ENCODE measurements at places on chromosomes 7 and 10.

DNA sequence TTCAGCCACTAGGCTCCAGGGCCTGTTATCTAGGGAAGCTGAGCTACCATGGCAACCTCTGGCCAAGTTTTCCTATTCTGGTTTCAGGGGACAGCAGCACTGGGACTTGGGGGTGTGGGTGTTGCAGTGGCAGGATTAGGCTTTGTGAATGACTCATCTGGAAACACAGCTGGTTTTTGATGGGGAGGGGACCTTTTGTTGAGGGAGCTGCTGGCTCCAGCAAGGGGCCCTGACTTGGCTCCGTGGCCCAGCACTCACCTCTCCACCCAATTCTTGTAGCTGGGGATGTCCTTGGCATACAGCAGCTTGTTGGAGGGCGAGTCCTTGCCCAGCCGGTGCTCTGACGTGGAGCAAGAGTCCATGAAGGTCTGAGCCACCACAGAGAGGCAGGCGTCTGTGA, 435.9 kb downstream of the PLXNA4 start:
- no peak for DNase-seq

GRCh38 chr10:68423522-68423921, 16.4 kb upstream of the RUFY2 start:
- no peak for DNase-seq

- DNase-seq = no peak
These were observed 128.5 kb downstream of the INHBA start for GRCh38 chr7:41574377-41574776.

DNA sequence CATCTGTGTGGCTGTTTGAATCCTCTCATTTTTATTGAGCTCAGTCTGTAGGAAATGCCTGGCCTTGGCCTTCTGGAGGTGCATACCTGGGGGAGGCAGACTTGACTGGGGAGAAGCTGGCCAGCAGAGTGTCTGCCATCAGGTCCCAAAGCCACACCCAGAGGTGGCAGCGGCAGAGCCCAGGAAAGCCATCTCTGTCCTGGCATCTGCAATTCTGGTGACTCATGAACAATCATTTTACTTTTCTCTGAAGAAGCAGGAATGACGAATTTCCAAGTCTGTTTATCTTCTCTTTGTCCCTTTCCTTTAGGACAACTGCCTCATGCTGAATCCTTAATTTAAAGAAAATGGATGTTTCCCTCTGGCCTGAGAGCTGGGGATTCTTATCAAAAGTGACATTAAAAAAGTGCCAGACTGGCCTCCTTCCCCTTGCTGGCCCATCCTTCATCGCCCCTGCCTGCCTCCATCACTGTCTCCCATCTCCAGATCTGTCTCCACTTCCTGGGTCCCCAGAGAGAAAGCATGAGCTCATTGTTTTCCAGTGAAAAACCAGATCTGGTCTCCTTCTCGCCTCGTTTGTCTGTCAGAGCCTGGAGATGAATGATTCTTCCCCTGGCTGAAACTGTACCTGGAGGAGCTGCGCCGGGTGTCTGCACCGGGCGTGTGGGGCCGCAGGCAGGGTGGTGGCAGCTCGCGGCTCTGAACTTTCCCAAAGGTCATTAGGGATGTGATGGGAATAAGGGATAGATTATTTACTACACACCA, 124.5 kb downstream of the TMEM178B start:
- DNase-seq = no peak

DNA sequence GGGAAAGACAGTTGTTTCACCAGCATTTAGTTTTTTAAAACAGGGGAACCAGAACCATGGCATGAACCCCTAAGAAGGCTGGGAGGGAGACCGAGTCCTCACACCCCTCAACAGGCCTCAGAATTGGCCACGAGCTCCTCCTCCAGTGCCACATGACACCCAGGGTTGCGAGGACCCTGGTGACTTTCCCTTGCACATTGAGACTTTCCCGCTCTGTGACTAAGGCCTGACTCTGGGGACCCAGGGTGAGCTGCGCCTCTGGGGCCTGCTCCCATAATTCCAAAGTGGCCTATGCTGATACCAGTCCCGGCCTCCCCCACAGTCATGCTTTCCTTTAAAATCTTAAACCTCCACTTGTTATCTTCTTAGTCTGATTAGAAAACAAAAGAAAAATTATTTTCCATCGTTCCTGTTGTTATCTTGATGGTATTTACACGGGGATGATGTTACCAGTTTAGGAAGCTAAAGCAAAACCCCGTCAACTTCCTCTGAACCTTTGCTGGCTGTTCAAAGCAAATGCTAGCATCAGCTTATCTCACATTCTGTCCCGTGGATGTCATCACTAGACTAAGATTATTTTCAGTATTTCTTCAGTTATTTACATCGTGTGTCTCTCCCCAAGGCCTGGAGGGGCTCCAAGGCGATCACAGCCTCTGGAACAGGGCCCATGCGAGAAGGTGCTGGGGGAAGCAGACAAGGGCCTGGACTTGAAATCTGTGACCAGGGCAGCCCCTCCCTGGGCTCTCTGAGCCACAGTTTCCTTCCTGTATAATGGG, 42.1 kb downstream of the FAM53B start:
- DNase-seq = no peak

DNA sequence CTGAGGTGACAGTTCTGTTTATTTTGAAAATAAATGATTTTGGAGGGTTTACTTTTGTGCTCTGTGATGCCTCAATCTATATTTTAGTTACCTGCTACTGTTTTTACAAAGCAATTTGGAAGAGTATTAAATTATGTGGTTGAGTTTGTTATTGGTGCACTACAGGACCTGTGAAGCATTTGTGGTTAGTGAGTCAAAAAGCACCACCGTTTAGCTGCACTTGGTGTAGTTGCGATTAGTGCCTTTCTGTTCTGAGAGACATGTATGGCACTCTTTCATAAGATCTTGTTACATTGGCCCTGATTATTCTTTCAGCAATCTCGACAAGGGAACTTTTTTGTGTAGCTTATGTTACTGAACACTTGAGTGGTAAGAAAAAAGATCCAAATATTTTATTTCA, 132.2 kb downstream of the BBS9 start:
- no peak for DNase-seq

- DNase-seq = no peak
These were observed 37.5 kb downstream of the ARHGAP22 start for GRCh38 chr10:48567346-48567745.

DNA sequence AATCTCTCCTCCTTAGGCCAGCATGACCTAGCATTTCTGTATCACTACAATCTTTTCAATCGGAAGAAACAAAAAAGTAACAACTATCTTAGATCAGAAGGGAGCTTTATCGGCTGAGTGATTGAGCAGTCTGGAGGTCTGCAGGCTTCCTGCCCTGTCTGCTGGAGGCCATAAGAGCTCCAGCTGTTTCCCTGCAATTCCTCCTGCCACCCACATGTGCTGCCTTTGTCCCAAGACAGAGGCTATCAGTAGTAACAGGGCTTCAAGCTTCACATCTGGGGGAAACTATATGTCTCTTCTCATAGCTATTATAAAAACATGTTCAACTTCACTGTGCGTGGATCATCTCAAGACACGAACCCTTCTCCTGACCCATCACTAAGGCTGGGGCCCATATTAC, 70.1 kb upstream of the VWC2 start:
- no peak for DNase-seq

DNA sequence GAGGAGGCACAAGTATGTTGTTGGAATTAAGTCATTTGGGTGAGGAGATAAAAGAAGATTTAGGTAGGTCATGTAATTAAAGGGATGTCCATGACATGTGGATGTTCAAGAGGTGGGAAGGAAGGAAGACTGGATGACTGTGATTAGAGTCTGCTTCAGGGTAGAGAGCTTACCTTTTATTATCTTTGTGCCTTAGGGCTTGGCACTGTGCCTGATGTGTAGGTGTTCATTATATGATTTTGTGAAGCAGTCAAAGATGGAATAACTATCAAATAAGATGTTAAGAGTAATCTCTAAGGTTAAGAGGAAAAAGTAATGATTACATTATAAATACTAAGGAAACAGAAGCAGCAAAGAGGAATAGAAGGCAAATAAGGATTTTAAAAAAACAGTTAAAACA, 97.8 kb downstream of the CDK14 start:
- DNase-seq = no peak

DNA sequence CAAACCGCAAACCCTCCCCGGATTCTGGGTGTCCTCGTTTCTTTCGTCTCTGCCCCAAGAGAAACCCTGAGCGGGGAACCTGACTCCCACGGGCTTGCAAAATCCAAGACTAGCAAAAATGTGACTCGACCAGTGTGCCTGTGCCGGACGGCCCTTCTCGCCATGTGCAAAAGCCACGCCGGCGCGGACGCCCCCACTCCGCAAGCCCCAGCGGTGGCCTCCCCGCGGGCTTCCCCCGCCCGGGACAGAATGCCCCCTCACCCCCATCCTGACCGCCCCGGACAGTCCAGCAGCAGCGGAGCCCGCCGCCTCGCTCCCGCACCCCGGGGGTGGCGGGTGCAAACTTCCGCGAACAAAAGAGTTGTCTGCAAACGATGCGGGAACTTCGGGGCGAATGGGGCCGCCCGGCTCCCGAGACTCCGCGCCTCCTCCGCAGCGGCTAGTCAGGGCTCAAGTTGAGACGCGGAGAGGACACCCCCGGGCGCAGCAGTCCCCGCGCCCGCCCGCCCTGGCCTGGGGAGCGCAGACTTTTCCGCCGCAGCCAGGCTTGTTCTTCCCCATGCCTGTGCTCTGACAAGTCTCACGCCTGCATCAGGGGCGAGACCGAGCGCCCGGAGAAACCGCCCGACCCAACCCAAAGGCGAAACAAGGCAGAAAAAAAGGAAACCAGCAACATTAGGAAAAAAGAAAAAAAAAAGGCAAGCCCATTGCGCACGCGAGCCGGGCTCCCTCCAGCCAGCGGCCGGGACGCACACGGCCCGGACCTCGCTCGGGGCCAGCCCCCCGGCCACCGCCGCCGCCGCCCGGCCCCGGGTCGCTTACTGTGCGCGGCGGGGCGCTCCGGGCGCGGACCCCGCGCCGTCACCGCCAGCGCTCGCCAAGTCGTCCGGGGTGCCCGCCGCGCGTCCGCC, 732 bp downstream of the FAM53B start:
- no peak for DNase-seq

DNA sequence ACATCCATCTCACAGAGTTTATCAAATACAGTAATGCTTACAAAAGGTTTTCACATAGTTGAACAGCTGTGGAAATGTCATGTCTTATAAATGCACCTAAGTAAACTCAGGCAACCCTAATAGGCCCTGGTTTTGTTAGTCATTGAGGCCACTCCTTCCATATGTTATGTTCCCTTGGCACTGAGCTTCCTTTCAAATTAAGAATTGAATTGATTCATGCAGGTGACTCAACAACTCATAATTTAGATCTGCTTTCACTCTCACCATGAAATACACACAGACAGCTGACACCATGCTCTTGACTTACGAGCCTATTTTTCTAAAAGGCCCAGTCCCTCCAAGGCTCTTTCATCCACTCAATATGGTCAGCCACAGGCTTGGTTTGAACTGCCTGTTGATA, 476.9 kb downstream of the KCNMA1 start:
- no peak for DNase-seq

- no peak for DNase-seq
These were observed 6.0 kb upstream of the LMBR1 start for GRCh38 chr7:156898938-156899337.

DNA sequence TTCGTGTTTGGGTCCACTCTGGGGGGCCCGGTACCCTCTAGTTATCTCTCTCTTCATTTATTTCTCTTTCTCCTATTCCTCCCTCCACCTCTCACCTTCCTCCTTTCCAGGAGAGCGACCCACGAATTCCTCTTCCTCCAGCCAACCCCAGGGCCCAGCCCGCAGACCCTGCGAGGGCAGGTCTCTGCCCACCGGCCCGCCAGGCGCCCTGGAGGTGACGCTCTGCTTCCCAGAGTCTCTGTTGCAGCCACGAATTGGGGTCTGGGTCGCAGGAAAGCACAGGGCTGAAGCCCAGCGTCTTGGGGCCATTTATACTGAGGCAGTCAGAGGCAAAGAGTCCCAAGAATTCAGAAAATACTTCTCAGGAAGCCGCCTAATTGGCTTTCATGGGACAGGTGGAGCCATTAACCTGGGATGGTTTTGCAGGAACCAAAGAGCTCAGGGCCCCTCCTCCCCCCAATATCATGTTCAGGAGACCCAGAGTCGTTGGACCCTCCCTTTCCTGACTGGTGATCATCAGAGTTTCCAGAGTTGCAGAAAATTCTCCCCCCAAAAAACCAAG, 2.7 kb upstream of the EN2 start:
- DNase-seq = no peak

DNA sequence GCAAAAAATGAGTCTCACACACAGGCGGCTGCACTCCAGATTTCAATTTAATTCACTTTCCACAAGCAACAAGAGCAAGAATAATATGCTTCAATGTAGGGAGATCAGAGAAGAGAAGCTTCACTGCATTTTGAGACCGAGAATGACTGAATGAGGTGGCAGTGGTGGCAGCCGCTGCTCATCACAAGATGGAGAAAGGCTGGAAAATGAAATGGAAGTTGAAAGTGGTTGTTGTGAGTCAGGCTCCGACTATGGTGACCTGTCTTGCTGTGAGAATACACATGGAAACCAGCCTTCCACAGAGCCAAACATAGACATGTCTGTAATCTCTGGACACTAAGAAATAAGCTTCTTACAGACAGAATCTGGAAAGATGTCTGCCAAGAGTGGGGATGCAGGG, 499.6 kb upstream of the LRRN3 start:
- no peak for DNase-seq

DNA sequence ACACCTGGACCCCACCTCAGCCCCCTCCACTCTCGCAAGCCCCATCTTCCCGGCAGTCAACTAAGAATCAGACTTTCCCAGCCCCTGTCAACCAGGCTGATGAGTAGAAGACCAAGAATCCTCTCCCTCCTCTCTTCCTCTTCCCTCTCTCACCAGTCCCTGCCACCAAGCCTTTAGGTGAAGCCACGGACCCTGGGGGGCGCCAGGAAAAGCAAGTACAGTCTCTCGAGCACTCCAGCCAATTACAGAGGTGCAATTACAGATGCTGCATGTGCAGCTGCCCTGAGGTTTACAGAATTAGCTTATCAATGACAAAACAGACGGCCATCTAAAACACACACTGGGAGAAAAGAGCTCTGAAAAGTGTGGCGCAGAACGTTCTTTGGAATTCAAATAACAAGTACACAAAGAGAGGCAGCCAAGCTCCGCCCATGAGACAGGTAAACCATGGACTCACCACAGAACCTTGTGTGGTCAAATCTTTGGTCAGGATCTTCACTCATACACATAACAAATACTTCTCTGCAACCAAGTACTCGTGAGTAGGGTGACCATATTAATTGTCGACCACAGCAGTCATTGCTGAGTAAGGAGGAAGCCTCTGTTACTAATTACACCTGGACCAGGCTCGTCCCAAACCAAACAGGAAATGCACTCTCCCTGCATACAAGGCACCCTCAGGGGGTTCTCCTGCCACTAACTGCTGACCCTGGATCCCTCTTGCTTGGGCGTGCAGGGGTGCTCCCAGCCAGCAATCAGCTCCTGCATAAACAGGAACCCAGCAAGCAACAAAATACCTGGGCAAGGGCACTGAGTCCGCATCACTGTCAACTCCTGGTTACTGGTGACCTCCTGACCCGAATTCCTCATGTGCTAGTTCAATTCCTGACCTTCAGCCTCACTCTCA, 189.2 kb downstream of the FAM107B start:
- DNase-seq = no peak
